ENCODE measurements at places on chromosomes 12 and 14.

- no peak for DNase-seq
These were observed 17.2 kb upstream of the BDKRB1 start for GRCh38 chr14:96238676-96239265.

DNA sequence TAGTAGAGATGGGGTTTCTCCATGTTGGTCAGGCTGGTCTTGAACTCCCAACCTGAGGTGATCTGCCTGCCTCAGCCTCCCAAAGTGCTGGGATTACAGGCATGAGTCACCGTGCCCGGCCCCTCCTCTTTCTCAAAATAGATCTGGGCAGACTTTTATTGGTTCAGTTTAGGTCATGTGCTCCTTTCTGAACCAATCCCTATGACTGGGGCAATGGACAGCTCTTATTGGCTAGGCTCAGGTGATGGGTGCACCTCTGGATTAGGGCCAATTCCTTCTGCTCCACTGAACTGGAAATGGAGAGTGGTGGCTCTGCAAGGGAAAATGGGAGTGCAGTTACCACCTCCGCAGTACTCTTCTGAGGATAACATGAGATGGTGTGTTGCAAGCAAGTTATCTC is 6.2 kb upstream of the ATP6V0A2 start:
- peak; percentile 32 for DNase-seq

DNA sequence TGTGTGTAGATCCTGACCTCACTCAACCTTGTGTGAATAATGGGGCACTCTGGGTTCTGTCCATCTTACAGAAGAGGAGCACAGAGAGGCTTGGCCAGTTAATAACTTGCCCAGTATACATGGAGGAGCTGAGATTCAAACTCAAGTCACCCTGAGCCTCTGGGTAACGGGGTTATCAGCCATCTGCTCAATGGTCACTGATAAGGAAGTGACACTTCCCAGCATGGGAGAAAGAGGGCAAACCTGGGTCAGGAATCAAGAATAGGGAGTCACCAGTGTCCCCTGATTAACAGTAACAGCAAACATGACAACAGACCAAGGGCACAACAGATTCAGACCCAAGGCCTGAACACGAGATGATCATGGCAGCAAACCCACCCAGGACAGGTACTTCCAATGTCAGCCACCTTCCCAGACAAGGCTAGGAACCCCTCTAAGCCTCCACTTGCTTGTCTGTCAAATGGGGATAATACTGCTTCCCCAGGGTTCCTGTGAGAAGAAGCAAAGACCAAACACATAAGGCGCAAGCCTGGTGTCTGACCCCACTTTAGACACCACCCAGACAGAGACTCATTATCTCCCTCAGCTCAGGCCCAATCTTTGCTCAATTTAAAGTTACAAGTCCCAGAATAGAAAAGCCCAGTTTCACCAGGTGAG is 3.6 kb downstream of the CCDC85C start:
- no peak for DNase-seq

DNA sequence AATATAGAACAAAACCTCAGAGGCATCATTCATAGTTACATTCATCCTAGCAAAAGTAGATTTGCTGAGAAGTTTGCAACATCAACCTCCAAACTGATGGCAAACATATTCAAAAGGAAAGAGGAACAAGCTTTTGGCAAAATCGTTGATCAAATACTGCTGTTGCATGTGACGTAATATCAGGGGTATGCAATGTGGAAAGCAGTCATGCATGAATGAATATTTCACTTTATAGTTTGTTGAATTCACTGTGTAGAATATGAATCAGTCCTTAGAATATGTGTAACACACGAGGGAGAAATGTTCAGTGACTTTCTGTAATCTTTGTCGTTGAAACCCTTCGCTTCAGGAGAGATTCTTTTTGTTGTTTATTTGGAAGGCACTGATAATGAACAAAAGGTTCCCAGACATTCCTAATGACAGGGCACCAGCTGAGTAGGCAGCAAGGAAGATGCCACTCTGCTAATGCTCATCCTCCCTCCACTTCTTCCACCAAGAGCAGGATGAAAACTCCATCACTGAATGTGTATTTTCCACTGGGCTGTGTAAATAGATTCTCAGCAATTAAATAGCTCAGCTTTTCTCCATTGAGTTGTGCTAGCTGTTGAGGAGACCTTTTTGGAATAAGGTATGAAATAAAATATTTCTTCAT is 126.1 kb downstream of the PELI2 start:
- DNase-seq = peak; percentile 57

DNA sequence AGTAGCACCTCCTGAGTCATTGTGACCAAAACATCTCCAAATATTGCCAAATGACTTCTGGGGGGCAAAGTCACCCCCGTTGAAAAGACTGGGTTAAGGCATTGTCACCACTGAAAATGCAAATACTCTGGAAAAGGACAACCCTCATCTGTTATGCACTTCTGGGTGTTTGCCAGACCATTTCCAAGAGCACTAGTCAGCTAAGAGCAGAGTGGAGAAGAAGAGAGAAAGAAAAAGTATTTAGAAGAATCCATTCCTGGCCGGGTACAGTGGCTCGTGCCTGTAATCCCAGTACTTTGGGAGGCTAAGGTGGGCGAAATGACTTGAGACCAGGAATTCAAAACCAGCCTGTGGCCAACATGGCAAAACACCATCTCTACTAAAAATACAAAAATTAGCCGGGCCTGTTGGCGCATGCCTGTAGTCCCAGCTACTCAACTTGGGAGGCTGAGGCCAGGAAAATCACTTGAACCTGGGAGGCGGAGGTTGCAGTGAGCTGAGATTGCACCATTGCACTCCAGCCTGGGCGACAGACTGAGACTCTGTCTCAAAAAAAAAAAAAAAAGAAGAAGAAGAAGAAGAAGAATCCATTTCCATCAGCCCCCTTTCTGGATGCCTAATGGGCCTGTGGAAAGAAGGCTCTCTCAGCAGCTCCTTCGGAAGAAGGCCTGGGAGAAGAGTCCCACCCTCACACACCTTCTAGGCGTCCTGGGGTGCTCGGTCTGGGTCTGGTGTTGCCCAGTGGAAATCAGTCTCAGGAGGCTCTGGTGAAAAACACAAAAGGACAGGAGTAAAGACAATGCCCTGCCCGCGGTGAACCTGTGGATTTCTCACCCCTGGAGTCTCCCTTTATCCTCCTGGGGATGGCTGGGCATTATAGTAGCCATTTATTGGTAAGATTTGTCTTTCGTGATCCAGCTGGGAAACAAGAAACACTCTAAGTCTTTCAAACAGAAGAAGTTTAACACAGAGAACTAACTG is 3.5 kb upstream of the LTBR start:
- no peak for DNase-seq

- no peak for DNase-seq
These were observed 111.9 kb upstream of the C14orf180 start for GRCh38 chr14:104467641-104468040.

DNA sequence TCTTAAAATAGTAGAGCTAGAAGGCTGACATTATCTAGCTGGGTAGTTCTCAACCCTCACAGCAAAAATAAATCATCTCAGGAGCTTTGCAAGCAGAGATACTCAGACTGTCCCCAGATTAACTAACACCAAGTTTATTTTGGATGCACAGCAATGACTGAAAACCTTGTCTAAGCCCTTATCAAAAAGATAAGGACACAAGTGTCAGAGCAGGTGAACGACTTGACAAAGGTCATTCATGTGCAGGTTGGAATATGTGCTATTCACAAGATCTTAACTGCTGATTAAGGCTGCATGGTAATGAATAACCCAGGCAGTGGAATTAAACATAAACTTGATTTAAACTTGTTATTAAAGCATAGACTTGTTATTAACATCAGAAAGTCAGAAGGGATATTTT is 246.6 kb downstream of the BTG1 start:
- no peak for DNase-seq

- no peak for DNase-seq
These were observed 22.4 kb downstream of the LACRT start for GRCh38 chr12:54612225-54612750.

GRCh38 chr14:89992273-89992672 is 36.5 kb downstream of the TDP1 start:
- no peak for DNase-seq

DNA sequence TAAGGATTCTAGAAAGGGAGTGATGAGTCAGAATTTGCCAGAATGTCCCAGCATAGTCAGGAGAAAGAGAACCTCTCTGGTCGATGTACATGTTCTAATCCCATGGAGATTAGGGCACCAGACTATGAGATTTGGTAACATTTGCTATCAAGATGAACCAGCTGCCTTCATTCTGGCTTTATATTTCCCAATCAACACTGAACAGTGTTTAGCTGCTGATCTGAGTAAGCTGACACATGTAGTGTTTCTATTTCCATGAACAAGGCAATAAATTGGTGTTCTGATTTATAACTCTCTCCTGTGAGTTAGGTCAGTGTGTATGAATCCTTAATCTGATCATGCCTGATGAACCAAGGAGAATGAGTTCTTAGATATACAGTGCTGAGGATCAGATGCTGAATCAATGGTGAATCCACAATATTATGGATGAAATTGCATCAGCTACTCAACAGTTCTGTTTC is 158.0 kb upstream of the AMIGO2 start:
- DNase-seq = peak; percentile 68

DNA sequence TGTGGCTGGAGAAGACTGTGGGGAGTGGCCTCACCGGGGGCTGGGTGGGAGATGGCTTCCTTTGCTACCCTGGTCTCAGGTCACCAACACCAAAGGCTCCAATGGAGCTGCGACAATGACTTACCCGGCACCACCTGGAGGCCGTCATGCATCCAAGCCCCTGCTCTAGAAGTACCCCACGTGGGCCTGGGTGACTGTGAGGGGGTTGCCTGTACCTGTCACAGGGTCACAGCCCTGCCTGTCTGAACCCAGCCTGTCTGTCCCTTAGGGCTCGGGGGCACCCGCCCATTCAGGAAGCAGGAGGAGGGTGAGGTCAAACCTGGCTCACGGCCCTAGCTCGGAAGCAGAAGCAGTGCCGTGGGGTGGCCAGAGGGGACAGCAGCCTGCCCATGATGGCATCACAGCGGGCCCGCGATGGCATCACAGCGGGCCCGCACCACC is 18.9 kb downstream of the ABCB9 start:
- peak; percentile 56 for DNase-seq

DNA sequence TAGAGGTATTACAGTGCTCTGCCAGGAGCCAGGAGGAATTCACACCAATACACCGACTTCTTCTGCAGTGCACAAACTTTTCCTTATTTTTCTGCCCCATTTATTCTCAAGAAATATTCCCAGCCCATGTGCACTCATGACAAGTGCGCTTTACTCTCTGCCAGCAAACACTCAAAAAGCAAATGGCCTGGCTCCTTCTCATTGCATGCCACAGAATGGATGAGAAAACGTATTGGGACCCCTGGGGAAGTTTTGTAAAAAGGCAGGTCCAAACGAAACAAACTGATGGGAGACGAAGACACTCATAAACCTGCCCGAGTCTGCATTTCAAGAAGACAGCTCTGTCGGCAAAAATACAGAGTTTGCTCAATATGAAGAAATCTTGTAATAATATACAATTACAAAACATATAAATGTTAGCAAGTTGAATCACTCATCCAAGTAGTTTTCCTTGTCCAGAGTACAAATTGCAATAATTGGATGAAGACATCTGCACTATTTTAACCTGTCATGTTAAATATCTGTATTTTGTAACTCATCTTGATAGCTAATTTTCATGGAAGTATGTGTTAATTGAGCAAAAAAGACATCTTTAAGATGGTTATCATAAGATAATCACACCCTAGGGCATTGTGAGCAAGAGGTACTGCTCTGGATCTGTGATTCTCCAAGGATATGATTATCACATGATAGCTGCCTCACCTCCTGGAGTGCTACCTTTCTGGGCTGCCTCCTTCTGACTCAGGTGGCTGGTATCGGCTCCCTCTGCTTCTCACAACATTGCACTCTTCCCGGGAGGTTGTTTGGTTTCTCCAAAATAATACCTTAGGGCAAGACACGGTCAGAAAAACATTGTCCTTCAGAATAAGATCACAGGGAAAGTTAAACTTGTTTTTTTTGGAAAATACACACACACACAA is 260.8 kb upstream of the G2E3 start:
- no peak for DNase-seq

DNA sequence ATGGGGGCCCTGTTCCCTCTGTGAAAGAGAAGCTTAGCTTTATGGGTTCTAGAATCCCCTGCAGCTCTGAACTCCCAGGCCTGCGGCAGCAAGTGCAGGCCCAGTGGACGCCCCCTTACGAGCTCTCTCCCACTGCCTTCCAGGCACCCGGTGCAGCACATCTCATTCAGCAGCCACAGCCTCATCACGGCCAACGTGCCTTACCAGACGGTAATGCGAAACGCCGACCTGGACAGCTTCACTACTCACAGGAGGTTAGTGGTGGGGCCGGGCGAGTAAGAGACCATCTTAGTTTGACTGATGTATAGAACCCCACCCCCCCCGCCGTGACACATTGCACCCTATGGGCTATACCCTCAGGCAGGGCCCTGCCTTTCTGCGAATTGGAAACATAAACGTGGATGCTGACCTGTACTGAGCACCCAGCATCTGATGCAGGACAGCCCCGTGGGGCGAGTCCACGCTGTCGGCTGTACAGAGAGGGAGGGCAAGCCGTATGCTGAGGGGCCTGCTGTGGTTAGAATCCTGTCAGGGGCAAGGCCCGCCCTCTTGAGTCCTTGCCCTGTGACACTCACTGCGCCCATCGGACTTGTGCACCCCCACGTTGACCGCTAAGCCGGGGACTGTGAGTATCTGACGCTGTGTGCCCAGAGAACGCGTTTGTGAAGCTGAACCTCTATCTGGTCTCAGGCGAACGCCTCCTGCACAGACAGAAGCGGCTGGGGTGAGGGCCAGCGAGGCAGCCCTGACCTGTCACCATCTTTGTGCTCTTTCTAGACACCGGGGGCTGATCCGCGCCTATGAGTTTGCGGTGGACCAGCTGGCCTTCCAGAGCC is 71.7 kb downstream of the TESC start:
- no peak for DNase-seq

- DNase-seq = no peak
These were observed 4.1 kb upstream of the CISTR start for GRCh38 chr12:53755893-53756292.

GRCh38 chr12:88574278-88574677 is 6.0 kb downstream of the KITLG start:
- no peak for DNase-seq

GRCh38 chr12:53695152-53696145 is 19.6 kb upstream of the ATP5MC2 start:
- DNase-seq = peak; percentile 15

DNA sequence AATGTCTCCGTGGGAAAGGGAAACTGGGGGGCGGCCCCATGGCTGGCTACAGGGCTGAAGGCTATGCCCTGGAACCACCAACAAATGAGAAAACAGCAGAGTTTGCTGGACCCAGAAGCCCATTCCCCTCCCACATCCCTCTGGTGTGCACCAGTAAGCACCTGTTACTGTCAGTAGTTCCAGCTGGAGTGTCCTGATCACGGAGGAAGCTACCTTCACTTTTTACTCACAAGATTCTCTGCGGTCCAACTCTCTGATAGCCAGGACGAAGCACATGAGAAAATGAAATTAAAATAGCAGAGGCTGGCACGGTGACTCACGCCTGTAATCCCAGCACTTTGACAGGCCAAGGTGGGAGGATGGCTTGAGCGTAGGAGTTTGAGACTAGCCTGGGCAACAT is 22.7 kb upstream of the MEG3 start:
- DNase-seq = no peak

- no peak for DNase-seq
These were observed 58.2 kb downstream of the ESR2 start for GRCh38 chr14:64235652-64236640.
